Myocyte (in vitro differentiated cells): ENCODE measurements at places on chromosomes 6 and 20.

DNA sequence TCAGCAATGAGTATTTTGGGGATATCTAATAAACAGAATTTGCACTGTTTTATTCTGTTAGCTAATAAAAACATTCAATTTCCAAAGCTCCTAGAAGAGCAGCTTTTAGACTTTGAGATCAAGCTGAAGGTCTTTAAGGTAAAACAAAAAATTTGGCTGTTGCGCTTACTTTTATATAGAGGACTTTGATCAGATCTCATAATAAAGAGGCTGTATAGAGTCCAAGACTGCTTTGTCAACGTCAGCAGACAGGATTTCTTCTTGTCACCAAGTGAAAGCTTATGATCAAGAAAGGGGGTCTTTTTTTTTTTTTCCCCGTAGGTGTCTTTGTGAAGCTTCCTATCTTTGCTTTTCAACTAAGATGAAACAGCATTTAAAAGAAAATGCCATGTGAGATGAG lies 556.5 kb upstream of the SLC35B3 start:
- no peak for DNase-seq

DNA sequence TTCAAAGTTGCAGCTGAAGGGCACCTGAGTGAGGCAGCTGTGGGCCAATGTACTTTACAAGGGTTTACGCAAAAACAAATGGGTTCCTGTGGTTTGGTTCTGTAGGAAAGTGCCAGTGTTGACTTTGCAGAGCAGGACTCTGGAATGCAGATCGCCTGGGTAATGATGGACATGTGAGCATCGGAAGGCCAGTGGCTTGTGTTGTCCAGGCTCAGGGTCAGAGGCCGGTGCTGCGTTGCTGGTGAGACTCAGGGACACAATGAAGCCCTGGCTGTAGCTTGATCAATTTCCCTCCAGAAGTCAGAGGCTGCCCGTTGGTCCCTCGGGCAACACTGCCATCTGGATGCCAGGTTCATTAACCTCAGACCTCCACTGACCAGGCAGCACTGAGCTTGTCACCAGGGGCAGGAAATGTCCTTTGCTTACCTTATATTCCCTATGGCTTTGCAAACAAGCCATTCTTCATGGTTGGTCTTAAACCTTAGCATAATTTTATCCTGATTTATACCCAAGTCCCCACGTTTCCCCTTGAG lies 753.4 kb downstream of the QKI start:
- peak; percentile 17 for DNase-seq

DNA sequence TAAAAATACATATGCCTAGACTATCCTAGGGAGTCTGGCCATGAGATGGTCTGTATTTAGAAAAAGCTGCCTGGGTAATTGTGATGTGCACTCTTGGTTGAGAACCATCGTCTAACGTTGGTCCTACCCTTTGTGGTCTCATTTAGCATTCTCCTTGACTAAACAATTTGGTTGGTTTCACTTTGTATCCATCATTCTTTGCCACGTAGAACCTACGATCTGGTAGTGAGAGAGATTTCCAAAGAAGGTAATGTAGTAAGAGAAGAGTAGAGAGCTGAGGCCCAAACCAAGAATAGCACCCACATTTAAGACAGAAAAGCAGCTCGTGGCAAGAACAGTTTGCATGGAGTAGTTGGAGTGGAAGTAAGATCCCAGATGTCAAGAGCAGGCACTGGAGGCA lies 219.8 kb downstream of the TMEM200A start:
- DNase-seq = no peak

DNA sequence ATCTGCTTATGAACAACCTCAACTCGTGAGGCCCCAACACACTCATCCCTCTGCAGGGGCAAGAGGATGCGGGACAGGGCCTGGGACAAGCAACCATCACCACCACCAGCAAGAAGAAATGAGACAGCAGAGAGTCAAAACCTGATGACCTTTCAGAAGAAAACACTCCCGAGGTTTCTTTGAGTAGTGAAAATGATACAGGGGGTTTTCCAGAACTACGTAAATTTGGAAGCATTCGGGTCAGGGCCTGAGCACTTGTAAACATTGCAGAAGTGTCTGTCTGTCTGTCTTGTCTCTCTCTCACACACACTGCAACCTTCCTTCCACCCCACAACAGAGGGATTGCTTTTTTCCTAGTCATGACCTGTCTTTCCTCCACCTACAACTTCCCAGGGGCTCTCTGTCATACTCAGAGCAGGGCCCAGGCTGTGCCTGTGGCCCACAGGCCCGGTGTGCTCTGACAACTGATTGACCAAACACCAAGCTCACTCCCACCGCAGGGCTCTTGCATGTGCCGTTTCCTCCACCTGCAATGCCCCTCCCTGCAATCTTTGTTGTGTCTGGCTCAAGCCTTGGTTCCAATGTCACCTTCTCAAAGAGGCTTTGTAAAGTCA lies 90.9 kb downstream of the BMP7 start:
- no peak for DNase-seq

- DNase-seq = no peak
Observed at GRCh38 chr6:50849796-50850180, 31.1 kb downstream of the TFAP2B start.
